ENCODE measurements at places on chromosomes 16 and 17. TPM values are rescaled to one million over a fixed set of nuclear protein-coding genes. Genes with fewer than 3 reads are reported as not detected.

Gene TBC1D26
- total RNA-seq: 0.18 TPM

Gene MYH13
- under 0.01 TPM for total RNA-seq

Gene NUDT16L1
- 26.8 TPM for total RNA-seq

Gene ZNF19
- total RNA-seq: 3.0 TPM

Gene TMEM114
- total RNA-seq: not detected

Gene NKD1
- total RNA-seq: under 0.01 TPM

Gene CYTH1
- total RNA-seq: 14.5 TPM

Gene ZNF423
- total RNA-seq: under 0.01 TPM

Gene CHD9NB
- total RNA-seq: 2.2 TPM

Gene CHMP6
- total RNA-seq: 17.2 TPM

Gene PHF23
- 33.0 TPM for total RNA-seq

Gene SOX15
- total RNA-seq: 0.30 TPM

Gene CAVIN1
- 374 TPM for total RNA-seq

Gene ITPRIPL2
- total RNA-seq: 56.3 TPM

All from smooth muscle cell of the umbilical artery (primary cell).